Left ventricle myocardium inferior (tissue), 1 donor: ENCODE measurements at places on chromosomes 16 and 17. TPM values are rescaled to one million over a fixed set of nuclear protein-coding genes. Genes with fewer than 3 reads are reported as not detected.

The PRPF8 gene
- total RNA-seq = 136 TPM

The KRTAP2-3 gene
- not detected for total RNA-seq

The KRTAP3-2 gene
- not detected for total RNA-seq

The TMEM219 gene
- total RNA-seq = 63.2 TPM

The HS3ST4 gene
- total RNA-seq = not detected

The LGALS9C gene
- not detected for total RNA-seq

The TMC7 gene
- 0.69 TPM for total RNA-seq
